Activated CD4-positive, alpha-beta T cell treated with anti-CD3 and anti-CD28 coated beads, Interleukin-2, amount 10 ng/mL, durations not matched to agents 7 days and 5 days (primary cell): ENCODE measurements at places on chromosomes 3 and 15. TPM values are rescaled to one million over a fixed set of nuclear protein-coding genes. Genes with fewer than 3 reads are reported as not detected.

Gene SCAANT1
- total RNA-seq = not detected

Gene FEZF2
- not detected for total RNA-seq

Gene TMC3
- total RNA-seq = not detected

Gene AADACL2
- not detected for total RNA-seq

- DNase-seq = no peak
These were observed 49.3 kb upstream of the KCNAB1 start for GRCh38 chr3:156071031-156071430.

Gene GOLGA8Q
- total RNA-seq = 1.6 TPM

- no peak for DNase-seq
These were observed 62.5 kb upstream of the GBE1 start for GRCh38 chr3:81823882-81824395.

DNA sequence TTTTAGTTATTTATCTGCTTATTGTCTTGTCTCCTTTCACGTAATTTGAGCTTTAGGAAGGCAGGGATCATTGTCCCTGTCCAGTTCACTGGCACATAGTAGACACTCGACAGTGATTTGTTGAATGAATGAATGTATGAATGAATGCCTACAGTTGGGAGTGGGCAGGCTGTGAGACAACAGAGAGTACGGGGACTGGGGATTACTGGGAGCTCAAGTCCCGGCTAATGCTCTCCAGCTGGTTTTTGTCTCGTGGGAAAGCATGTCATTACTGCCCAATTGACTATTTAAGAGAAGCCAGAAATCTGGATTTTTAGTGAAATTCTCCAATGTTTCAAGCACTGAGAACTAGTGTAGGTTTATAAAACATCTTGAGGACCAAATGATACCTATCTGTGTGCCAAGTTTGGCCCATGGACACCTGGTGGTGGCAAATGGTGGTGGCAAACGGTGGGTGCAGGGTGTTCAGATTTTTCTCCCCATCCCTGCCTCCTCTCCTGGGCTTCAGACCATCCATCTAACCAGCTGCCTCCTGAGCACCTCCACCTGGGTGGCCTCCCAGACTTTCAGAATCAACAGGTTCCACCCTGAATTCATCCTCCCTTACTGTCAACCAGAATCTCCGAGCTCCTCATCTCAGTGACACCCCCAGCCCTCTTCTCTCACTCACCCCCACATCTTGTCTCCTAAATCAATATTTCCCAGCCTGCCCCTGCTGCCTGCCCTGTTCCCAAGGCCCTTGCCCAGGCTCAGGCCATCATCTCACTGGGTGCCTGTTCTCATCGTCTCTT is 36.2 kb upstream of the TRH start:
- DNase-seq = no peak

Gene IGSF10
- not detected for total RNA-seq

DNA sequence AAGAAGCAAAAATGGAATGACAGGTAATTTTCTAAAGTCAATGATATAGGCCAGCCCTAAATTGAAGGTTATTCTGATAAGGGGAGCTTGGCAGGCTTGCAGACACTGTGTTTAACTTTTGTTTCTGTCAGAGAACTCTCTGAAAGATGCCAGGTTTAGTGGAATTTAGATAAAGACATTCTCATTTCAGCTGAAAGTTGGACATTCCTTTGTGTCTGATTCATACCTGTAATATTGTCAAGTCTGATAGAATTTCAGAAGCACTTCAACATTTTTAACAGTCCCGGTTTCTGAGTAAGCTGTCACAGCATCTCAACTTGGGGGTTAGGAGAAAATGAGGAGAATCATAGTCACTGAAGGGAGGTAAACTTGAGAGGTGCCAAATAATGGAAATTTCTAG is 84.0 kb downstream of the DIPK2A start:
- DNase-seq = no peak

DNA sequence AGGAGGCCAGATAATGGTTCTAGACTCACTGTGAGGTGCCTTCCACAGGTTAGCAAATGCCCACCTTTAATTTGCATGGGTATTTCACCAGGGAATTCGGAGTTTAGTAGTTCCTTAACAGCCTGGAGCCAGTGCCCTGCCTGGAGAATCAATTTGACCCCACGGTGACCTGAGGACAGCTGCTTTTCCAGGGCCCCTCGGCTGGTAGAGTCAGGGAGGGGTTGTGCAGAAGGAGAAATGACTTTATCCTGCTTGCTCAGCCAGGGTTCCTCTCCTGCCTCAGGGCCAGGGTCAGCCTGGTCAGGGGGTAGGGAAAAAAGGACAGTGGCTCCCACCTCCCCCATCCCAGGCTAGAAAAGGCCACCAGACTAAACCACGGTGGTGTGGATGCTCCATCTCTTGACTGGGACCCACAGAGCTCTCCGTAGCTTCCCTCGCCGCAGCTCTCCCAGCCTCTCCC is 12.0 kb downstream of the DLL4 start:
- DNase-seq = no peak

Gene DCLK3
- total RNA-seq = not detected

Gene CRTC3
- 85.1 TPM for total RNA-seq

Gene CADPS
- total RNA-seq = not detected

Gene CCDC39
- total RNA-seq = not detected

- DNase-seq = no peak
These were observed 58.0 kb upstream of the FBN1 start for GRCh38 chr15:48703544-48703943.

Gene FBXL22
- 0.79 TPM for total RNA-seq

GRCh38 chr15:32974691-32975090 is 219.8 kb downstream of the FMN1 start:
- DNase-seq = no peak

DNA sequence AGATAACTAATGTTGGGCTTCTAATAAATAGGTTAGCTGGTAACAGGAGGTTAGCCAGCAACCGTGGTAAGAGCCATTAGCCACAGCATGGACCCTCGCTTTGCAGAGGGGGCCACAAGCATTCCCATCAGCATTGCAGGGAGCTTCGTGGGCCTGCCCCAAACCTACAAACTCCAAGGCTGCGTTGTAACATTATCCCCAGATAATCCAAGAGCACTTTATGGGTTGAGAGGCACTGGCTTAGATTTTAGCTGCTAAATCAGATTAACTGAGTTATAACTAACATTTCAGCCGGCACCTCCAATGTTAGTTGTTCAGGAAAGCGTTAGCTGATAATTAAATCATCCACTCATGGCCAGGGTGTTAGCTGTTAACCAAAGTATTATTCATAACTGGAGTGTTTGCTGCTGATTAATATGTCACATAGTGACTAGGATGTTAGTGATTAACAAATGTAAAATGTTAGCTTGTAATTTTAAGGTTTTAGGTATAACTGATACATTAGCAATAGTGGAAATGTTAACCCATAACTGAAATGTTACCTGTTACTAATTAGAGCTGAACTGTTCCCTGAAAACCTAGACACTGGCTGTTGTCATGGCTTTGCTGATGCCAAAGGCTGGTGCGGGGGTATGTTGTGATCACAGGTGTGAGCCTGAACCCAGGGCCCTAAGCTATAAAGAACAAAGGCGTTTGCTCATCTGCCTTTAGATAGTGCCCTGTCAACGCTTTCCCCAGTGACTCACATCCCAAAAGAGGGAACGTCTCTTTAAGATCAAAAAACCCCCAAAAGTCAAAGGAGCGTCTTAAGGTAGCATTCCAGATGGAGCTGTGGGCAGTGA is 56.2 kb downstream of the SLC6A6 start:
- DNase-seq = no peak

DNA sequence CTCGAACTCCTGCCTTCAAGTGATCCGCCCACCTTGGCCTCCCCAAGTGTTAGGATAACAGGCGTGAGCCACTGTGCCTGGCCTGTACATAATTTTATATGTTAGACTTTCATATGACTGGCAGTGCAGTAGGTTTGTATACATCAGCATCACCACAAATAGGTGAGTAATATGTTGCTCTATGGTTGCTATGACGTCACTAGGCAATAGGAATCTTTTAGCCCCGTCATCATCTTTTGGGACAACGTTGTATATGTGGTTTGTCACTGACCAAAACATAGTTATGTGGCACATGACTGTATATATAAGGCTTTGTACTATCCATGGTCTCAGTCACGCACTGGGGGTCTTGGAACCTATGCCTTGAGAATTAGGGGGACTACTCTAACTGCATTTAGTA is 17.0 kb upstream of the DNAJC19 start:
- DNase-seq = no peak

Gene TMEM158
- 0.54 TPM for total RNA-seq

Gene SEMA3B
- total RNA-seq = 0.60 TPM

- no peak for DNase-seq
These were observed 43.8 kb downstream of the SPSB4 start for GRCh38 chr3:141094790-141095545.

GRCh38 chr3:132652640-132653270 is 6.9 kb downstream of the ACAD11 start:
- no peak for DNase-seq

GRCh38 chr15:59174835-59175831 is 31.5 kb upstream of the LDHAL6B start:
- peak; percentile 46 for DNase-seq

Gene TGM5
- not detected for total RNA-seq

DNA sequence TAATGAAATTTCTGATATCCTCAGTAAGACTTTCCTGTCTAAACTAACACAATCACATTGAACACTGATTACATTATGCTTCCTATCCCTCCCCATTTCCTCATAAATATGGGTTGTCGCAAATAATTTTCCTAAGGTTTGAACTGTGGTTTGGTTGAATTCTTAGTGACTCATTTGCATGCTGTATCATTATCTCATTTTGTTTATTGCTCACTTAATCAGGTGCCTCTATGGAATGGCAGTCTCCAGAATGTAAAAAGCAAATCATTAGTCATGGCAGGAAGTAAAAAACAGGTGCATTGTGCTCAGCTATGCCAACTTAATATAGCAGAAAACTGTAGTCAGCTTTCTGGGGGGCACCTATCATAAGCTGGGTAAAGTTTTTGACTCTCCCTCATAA is 216.0 kb upstream of the ZBTB20 start:
- DNase-seq = no peak

DNA sequence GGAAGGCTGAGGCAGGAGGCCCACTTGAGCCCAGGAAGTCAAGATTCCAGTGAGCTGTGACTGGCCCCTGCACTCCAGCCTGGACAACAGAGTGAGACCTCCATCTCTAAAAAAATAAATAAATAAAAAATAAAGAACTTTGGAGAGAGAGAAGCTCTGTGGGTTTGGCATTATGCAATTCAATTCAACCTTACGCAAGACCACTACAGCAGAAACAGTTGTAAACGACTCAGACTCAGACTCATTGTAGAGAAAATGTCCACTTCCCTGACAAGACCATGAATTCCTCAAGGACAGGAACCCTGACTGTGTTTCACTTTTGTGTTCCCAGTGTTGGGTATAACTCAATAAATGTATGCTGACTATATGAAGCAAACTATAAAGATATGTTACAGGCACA is 90.3 kb upstream of the C3orf80 start:
- no peak for DNase-seq

GRCh38 chr15:57079931-57080620 is 161.6 kb downstream of the TCF12 start:
- DNase-seq = no peak

GRCh38 chr3:121962443-121962842 is 59.6 kb downstream of the ILDR1 start:
- no peak for DNase-seq

Gene IGSF11
- 1.2 TPM for total RNA-seq

DNA sequence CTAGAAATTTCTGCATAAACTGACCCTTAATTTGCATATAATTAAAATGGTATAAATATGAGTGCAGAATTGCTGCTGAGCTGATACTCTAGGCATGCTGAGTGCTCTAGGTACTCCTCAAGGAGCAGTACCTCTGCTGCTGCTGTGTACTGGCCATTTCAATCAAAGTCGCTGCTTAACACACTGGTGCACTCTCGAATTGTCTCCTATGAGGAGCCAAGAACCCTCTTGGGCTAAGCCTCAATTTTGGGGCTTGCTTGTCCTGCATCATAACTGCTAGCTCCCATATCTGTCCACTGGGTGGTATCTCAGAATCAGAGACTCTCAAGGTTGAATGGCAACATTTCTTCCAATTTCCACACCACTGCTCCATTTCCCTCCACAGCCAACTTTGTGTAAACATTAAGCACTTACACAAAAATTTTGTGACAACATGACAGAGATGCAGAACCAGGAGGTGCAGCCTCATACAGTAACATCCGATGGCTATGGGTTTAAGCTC is 82.5 kb downstream of the XXYLT1 start:
- DNase-seq = no peak

Gene CD86
- total RNA-seq = 1.9 TPM

Gene GOLGA6L7
- total RNA-seq = not detected

GRCh38 chr15:23415321-23415865 is 31.6 kb downstream of the GOLGA6L2 start:
- DNase-seq = no peak

Gene LRRC31
- not detected for total RNA-seq

GRCh38 chr15:25246641-25247406 is 192.0 kb downstream of the UBE3A start:
- no peak for DNase-seq

GRCh38 chr3:179196700-179197099 is 48.5 kb downstream of the PIK3CA start:
- DNase-seq = no peak

GRCh38 chr3:170801597-170801996 is 68.4 kb downstream of the RPL22L1 start:
- DNase-seq = no peak

DNA sequence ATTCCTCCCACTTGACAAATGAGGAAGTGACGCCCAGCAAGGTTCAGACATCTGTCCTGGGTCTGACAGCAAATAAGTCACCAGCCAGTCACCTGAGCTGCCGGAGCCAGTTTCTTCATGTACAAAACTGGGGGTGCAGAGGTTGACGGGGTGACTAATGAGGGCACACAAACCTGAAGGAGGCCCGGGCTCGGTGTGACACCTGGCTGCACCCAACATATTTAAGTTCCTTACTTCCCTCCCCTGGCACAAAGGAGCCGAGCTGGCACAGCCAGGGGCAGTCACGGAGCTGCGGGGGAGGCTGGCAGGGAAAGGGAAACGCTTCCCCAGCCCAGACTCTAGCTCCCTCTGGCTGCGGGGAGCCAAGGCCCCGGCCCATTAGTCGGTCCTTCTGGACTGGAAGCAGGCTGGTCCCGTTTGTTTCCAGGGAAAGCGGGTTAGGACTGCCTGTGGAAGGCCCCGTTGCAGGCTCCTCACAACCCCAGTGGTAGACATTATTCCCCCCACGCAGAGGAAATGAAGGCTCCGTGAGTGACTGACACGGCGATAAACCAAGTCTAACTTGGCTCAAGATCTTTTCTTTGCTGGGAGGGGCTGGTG is 2.3 kb downstream of the FBXL22 start:
- peak; percentile 37 for DNase-seq
